Stimulated activated CD4-positive, alpha-beta T cell treated with anti-CD3 and anti-CD28 coated beads, TNF-alpha, amount 100 ng/mL, for 1 hour (primary cell): ENCODE measurements at places on chromosomes 2 and 18.

DNA sequence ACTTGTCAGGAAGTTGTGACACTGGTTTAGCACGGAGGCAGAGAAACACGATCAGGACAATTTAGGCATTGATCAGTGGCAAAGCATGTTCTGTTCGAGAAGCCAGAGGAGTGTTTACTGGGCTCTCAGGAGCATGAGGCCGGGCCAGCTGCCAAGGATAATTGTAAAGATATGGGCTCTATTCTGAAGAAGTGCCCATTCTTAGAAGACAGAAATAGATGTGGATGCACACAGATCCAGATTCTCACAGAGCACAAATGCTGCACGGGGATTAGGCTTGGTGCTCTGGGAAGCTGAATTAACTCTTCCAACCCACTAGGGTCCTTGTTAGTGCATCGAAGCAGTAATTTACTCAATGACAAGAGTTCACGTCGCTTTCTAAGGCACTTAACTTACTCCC lies 16.2 kb downstream of the AFF3 start:
- no peak for DNase-seq

GRCh38 chr2:208466151-208466919 lies 59.7 kb downstream of the PTH2R start:
- no peak for DNase-seq

DNA sequence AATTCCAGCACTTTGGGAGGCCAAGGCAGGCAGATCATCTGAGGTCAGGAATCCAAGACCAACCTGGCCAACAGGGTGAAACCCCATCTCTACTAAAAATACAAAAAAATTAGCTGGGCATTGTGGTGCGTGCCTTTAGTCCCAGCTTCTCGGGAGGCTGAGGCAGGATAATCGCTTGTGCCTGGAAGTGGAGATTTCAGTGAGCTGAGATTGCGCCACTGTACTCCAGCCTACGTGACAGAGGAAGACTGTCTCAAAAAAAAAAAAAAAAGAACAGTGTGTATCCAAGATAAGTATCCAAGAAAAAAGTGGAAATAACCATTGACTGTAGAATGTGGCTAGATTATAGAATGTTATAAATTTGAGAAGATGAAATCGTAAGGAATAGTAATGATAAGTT lies 142.1 kb downstream of the FAM124B start:
- no peak for DNase-seq

GRCh38 chr2:200377355-200378336 lies 71.2 kb downstream of the SPATS2L start:
- no peak for DNase-seq

DNA sequence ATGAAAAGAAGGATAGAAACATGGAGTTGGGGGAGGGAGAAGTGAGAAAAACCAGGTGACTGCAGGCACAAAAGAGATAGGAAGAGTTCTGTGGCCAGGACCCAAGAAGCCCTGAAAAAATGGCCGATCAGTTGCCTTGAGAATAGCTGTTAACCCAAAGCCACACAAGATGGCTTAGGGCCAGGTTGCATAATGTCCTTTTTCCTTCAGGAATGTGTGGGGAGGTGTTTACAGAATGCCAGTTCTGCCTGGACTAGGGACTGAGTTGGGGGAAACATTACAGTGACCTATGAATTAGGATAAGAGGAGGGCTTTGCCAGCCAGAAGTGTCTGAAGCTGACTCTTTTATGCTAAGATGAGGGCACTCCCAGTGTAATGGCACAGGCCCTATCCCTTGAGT lies 17.1 kb downstream of the FAM110C start:
- DNase-seq: no peak

DNA sequence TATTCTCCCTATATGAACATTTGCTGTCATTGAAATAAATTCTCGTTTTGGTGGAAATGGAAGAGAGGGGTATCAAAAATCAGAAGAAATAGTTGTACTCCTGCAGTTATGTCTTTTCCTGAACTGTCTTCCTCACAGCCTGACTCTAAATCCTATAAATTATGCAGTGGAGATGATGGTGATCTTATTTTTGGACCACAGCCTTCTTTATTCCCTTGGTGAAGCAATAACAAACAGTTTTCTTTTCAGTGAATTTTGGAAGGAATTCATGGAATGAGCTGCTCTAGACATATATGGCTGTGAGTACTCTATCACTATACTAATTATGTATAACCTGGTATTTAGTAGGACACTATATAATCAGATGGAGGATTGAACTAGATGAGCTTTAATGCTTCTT lies 1.7 kb upstream of the SLC25A12 start:
- DNase-seq: no peak

DNA sequence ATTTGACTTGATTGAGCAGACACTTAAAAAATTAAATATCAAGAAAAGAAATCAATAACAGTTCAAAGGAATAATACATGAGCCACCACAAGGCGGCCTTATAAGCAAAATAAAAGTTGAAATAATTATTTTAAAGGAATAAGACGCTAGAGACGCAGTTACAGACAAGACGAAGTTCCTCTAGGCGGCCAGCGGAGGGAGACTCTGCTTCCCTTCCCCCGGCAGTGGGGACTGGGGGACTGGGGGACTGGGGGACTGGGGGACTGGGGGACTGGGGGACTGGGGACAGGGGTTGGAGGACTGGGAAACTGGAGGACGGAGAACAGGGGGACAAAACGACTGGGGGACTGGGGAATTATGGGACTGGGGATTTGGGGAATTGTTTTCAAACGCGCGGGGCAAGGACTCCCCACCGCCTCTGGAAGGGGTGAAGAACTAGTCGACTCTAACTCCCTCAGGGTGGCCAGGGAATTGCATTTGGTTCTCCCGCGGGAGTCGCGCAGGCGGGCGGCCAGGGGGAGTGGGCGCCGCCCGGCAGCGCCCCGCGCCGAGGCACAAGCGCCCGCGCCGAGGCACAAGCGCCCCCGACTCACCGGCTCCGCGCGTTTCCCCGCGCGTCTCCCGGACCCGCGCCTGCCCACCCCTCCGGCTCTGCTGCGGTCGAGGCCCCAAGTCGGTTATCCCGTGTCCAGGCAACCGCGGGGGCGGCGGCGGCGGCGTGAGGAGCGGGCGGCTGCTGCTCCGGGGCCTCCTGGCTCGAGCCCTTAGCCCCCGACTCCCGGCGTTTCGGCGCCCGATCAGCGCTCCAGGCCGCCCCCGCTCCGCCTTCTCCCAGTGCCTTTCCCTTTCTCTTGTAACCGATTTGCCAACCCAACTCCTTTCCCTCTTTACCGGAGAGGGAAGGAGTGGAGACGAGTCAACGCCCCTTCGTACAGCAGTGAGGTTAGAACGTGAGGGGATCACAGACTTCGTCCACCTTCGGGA lies at the start of gene CCDC178:
Gene CCDC178, minus strand, starts transcription at position 662 of the 984 bp plus-strand sequence. CDS start 28,633 bp downstream, outside the sequence.
- DNase-seq: no peak
